ENCODE measurements at places on chromosomes 12 and 14.

- no peak for DNase-seq
Observed at GRCh38 chr12:57793920-57794319, 11.3 kb downstream of the TSFM start.

DNA sequence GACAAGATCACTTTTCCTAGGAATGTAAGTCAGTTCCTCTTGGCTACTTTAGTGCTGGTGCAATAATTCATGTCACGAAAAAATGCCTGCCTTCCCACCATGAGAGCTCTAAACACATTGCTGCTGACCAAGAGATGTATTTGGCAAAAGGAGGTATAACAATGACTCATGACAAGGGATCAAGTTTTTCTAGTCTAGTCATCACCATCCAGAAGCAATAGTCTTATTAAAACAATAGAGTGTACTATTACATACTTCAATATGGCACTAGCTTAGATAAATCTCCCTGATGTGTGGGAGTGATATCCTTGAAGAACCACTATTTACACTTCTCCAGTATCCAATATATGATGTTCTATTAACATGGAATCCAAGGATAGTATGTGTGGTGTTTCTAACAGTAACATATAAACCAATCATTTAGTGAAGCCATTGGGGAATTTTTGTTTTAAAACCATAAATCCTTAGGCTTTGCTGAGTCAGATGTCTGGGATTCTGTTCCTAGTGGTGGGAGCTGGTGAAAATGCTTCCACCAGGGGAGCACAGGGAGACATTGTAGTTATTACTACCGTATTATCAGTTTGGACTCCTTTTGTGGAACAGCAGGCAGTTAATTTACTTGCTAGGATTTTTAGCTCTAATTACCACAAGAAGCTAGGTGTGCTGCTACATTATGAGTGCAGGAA lies 1387.5 kb downstream of the LRFN5 start:
- no peak for DNase-seq

DNA sequence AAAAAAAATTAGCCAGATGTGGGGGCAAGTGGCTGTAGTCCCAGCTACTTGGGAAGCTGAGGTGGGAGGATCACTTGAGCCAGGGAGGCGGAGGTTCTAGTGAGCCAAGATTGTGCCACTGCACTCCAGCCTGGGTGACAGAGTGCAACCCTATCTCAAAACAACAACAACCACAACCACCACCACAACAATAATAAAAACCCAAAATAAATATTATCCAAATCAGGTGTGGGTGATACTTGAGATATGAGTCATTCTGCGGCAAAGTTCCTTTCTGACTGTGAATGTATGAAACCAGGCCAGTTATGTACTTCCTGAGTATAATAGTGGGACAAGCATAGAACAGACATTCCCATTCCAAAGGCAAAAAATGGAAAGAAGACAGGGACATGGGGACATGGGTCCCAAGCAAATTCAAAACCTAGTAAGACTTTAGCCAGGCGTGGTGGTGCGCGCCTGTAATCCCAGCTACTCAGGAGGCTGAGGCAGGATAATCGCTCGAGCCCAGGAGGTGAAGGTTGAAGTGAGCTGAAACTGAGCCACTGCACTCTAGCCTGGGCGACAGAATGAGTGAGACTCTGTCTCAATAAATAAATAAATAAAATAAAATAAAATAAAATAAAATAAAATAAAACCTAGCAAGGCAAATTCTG lies 9.7 kb upstream of the ERC1 start:
- no peak for DNase-seq

DNA sequence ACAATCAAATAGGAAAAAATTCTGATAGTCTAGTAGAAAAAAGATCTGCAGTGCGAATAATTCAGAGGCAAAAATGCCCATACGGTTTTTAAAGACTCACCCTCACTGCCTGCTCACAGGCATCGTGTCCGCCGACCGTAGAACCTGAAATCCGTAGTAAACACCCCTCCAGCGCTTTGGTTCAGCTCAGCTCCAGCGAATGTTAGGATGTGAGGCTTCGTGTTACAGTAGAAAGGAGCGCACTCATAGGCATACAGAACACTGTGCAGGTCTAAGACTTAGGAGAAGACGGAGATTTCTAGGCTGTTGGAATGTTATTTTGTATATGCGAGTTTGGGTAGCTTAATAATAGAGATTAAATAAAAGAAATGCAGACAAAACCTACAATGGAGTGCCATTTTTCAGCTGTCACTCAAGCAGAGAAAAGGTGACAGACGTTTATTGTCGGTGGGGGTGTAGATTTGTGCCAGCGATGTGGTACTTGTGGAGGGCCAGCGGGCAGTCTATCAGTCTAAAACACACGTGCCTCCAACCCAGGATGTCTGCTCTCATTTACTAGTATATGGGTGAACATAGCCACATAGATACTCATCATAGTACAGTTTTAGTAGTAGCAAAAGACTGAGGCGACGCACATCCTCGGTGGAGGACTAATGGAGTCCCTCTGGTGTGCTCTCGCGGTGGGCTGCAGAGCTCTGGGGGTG lies 25.7 kb downstream of the SFSWAP start:
- no peak for DNase-seq

GRCh38 chr14:54094765-54095164 lies 138.1 kb upstream of the BMP4 start:
- DNase-seq: no peak

DNA sequence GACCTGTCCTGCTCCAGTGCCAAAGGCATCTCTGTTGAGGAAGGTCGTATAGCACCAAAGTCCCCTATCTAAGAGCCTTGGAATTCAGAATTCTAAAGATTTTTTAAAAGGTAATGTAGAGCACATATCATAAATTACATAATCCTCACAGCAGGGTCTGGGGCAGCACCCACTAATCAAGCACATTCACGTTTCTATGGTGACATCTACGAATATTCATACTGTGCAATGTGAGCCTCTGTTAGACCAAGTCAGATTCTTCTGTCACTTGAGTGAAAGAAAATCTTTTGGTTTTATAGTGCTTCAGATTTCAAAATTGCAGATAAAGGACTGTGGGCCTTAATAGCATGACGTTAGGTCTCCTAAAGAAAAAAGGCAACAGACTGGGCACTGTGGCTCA lies 13.1 kb upstream of the TMEM229B start:
- DNase-seq: no peak

- no peak for DNase-seq
Observed at GRCh38 chr12:129927316-129927900, 23.6 kb upstream of the TMEM132D start.

- no peak for DNase-seq
Observed at GRCh38 chr14:61544448-61545330, 150.6 kb upstream of the HIF1A start.

DNA sequence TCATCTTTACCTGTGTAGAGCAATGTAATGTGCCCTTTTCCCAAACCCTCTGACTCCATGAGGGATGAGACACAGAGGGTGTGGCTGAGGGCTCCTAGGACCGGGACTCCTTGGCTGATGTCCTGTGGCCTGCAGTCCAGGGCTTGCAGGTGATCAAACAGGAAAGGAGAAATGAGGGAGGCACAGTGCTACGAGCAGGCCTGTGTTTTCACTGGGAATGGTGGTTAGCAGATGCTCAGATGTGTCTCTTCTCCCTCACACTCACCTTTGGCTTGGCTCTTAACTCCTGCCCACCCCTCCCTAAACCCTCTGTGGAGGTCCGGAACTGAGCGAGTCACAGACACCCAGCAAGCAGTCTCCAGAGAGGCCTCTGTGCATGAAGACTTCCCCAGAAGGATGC lies 254.4 kb downstream of the DAD1 start:
- no peak for DNase-seq

DNA sequence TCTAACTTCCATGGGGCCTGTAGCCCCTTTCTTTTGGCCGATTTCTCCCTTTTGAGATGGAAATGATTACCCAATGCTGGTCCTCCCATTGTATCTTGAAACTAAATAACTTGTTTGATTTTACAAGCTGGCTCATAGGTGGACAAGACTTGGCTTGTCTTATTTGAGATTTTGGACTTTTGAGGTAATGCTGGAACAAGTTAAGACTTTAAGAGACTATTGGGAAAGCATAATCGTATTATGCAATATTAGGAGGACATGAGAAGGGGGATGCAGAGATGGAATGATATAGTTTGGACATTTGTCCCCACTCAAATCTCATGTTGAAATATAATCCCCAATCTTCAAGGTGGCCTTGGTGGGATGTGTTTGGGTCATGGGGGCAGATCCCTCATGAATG lies 49.2 kb upstream of the LYZ start:
- DNase-seq: no peak
